ENCODE measurements at places on chromosomes 2 and 18. TPM values are rescaled to one million over a fixed set of nuclear protein-coding genes. Genes with fewer than 3 reads are reported as not detected.
A peak's percentile ranks its signal among the peaks of the same experiment; 100 is the strongest.

The PDCD1 gene
- total RNA-seq = 83.3 TPM

DNA sequence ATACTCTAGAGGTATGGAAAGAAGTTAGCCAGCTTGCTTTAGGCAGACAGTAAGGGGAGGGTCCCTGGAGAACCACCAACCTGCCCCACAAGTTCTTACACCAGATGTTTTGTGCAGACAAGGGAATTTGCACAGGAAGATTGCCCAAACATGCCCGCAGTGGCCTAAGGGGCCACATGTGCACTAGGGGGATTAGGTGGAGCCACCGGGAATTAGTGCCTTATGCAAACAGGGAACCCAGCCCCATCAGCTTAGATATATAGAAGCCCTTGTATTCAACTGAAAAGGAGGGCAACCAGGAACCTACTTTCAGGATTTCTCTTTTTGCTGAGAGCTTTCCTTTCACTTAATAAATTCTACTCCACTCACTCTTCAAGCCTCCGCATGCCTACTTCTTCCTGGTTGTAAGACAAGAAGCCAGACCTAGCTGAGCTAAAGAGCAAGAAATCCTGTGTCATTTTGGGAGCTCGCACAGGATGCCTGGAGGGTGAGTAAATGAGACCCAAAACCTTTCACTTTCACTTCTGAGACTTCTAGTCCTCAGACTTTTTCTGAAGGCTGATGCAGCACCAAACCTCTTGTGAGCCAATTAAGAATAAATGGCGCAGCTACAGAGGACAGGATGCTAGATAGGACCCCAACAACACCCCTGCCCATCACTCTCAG, 146.3 kb downstream of the GCA start:
- peak; percentile 58 for DNase-seq

DNA sequence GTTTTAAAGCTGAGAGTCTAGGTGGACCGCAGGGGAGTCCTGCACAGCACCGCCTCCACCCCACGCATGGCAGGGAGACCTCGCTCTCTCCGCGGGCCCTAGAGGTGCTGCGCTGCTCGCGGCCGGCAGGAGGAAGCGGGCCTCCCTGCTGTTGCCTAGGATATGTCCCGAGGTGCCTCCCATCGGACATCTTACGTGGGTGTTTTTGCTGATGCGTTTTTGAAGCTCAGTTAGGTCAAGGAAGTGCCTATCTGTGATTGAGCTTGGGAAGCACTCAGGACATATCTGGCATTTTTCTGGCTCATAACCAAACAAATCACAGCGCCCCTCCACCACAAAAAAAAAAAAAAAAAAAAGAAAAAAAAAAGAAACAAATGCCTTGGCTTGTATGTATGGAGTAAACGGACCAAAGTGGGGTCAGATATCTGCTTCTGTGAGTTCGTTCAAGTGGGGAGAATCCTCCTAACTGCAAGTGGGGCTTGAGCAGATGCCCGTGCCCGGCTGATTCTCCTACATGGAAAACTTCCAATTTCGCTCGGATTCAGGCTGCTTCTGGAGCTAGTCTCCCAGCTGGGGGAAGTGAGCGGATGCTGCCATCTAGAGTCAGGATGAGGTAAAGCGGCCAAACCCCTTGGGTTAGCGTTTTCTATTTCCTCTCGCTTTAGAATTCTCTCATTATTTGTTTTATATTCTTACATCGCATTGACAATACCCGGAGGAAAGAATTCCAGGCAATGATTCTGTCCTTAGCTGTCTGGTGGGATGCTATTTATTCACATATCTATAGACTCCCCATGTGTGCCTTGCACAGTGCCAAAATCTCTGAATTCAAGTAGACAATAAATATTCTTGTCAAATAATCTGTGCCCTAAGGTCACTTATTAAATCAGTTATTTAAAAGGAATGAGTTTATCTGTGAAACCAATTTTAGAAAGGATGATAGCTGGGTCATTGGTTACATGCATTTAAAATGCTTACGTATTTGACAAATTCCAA, 95.3 kb downstream of the CD8B2 start:
- DNase-seq = peak; percentile 87

The FBLN7 gene
- 26.8 TPM for total RNA-seq

The SLC4A3 gene
- not detected for total RNA-seq

- no peak for DNase-seq
Observed at GRCh38 chr2:198368089-198368488, 563.7 kb downstream of the PLCL1 start.

The COX7A2L gene
- 88.4 TPM for total RNA-seq

DNA sequence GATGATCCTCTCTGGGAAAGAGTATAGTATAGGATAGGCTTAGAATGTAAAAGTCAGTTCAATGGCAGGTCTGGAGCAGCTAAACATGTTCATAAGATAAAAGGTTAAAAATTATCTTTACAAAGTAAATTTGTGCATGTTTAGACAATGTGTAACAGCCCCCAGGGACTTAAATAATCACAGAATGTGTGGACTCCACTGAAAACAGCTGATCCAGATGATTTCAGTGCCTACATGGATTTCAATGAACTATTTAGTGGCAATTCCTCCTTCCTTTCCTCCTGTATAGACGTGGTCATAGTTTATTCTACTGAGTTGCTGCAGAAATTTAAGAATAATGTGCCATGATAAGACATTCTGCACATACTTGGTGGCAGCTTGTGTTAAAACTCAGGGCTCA, 42.9 kb downstream of the ARHGEF33 start:
- DNase-seq = no peak

DNA sequence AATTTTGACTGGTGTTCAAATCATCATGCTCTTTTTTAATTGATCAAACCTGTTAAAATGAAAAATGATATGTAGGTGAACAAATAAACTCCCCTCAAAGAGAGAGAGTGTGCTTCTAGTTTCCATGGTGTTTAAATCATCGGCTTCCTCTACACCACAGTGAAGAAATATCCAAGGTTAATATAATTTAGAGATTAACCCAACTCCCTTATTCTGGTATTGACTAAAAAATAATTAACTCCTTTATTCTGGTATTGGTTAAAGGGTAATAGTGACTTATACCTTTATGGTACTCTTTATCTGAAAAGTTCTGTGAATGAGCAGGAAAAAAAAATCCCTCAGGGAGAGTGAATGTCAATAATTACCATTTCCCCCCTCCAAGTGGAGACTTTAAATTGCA, 93.1 kb downstream of the SPATS2L start:
- no peak for DNase-seq

DNA sequence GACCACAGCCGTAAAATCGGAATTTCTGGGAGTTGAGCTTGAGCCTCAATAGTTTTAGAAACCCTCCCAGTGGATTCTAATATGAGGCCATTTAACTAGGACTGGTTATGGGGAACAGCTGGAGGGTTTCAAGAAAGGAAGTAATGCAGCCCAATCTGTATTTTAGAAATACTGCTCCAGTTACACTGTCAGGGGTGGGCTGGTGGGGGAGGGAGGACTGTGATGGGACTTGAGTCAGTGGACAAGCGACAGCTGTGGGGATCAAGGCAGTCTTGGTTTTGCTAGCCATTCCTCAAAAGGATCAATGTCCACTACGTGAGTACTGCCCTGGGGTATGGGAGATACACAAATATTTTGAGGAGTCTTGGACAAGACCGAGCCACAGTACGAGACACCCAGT, 34.8 kb downstream of the ASB1 start:
- DNase-seq = no peak

DNA sequence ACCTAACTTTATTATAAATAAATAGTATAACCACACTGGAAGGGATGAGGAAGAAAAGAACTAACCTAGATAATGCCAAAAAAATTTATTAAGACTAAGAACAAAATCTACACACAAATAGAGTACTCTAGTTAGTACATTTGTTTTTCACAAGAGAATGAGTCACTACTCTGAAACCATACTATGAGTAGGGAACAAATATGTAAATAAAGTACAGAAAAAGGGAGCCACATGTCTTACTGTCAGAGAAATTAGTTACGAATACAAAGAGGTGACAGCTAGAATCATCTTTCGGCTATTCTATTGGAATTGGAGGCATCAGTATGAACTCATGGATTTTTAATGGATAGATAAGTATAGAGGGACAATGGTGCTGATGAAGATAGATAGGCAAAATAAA, 150.5 kb downstream of the COPS8 start:
- DNase-seq = no peak

DNA sequence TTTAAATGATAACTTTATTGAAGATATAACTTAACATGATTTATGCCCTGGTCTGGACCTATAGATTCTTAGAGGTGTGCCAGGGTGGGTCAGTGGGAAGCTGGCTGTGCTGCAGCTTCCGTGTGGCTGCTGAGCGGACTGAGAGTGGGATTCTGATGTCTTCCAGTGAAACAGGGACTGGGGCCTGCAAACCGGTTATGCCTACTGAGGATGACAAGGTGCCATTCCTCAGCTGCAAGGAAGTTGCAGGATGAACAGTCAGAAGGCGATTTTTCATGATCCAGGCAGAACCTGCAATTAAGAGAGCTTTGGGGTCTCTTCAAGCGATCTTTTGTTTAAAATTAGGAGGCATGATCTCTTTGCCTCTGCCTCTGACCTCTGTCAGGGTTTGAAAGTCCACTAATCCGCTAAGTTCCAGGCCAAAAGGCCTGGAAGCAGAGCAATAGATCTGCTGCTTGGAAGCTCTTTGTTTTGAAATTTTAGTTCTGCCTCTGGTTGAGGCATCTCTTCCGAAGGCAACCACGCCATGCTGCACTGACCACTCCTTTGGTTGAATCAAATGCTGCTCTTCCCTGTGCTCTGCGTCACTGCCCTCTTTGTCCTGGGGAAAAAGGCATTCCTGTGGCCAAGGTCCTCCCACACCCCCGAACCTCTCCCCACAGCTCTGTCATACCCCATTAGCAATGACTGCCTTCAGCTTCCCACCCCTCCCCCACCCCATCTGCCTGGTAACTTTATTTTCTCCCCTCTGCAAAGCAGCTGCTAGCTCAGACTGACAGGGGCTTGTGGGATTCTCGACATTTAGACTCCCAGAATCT, 2.0 kb downstream of the TMEM169 start:
- no peak for DNase-seq

The SPP2 gene
- total RNA-seq = not detected

DNA sequence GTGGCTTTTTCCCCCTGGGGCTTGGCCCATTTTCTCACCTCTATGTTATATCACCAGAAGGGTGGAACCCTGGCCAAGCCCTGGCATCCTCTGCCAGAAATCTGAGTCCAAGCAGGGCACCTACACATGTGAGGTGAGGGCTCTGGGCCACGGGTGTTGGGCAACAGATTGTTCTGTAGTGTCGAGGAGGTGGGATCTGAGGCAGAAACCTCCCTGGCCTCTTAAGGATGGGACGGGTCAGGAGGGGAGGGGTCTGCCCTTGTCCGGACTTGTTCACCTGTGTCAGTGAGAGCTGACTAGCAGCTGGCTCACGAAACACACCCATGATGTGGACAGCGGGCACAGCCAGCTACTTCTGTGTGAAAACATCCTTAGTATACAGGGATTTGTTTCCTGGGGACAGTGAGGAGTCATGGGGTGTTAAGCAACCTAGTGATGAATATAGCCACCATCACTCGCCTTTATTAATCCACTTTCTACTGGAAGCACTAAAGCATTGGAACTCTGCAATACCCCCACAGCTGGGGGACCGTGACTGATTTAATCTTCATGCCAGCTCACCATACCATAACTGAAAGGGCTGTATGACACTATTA, 35.6 kb downstream of the EPAS1 start:
- no peak for DNase-seq

GRCh38 chr2:147045113-147045512, 799.7 kb upstream of the ACVR2A start:
- DNase-seq = peak; percentile 81

The AMER3 gene
- not detected for total RNA-seq

- no peak for DNase-seq
Observed at GRCh38 chr18:24398540-24398939, 916 bp upstream of the OSBPL1A start.

Data from activated CD4-positive, alpha-beta T cell treated with anti-CD3 and anti-CD28 coated beads, Interleukin-2, amount 10 ng/mL, durations not matched to agents 24 days and 14 days (primary cell).